ENCODE measurements at places on chromosomes 3 and 15.
A peak's percentile ranks its signal among the peaks of the same experiment; 100 is the strongest.

GRCh38 chr3:23829242-23829934 lies 23.6 kb downstream of the UBE2E1 start:
- no peak for DNase-seq

DNA sequence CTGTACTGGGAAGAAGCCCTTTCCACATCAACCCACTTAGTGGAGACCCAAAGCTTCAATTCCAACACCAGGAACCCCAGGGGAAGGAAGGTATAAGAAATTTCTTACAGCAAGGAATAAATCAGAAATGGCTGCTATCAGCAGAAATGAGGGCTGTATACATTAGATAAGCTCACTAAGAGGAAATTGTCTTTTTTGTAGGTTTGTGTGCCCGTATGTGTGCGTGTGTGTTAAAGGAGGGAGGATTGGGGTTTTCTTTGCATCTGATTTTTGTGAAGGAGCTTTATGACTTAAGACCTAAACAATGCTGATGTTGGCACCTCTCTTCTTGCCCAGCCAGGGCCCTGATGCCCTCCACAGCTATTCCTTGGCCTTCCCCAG lies 18.6 kb downstream of the ARRDC4 start:
- no peak for DNase-seq

GRCh38 chr3:128841926-128842920 lies 37.2 kb upstream of the ACAD9 start:
- DNase-seq, result no peak

DNA sequence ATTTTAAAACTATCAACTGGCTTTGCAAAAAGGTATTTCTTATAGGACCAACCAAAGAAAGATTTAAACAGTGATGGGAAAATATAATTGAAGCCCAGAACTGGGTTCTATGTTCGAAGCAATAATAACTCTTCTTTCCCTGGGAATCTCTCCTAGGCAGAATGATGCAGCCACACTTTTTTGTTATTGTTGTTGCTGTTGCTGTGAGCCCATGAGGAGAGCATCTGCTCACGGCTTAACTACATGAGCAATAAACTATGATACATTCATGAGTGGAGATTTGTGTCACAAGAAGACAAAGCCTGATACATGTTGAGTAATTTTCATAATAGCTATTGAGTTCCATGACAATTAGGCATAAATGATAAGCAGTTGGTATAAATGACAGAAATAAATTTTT lies 80.5 kb downstream of the CRTC3 start:
- no peak for DNase-seq

DNA sequence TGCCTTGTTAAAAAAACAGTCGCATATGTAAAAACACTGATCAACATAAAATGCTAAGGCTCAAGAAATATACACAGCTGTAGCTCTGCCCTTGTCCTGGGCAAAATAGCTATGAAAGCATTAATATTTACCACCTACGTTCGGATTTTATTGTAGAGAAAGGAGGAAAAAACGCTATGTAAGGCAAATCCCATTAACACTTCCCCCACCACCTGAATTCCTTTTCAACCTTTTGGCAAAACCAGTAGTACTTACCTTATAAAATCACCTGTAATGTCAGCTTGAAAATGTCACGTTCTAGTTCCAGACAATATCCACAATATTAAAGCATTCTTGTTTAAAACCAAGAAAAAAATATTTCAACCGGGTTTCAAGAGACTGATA lies 3.6 kb downstream of the TRA2B start:
- no peak for DNase-seq

GRCh38 chr3:182108371-182108770 lies 396.6 kb downstream of the SOX2 start:
- no peak for DNase-seq

DNA sequence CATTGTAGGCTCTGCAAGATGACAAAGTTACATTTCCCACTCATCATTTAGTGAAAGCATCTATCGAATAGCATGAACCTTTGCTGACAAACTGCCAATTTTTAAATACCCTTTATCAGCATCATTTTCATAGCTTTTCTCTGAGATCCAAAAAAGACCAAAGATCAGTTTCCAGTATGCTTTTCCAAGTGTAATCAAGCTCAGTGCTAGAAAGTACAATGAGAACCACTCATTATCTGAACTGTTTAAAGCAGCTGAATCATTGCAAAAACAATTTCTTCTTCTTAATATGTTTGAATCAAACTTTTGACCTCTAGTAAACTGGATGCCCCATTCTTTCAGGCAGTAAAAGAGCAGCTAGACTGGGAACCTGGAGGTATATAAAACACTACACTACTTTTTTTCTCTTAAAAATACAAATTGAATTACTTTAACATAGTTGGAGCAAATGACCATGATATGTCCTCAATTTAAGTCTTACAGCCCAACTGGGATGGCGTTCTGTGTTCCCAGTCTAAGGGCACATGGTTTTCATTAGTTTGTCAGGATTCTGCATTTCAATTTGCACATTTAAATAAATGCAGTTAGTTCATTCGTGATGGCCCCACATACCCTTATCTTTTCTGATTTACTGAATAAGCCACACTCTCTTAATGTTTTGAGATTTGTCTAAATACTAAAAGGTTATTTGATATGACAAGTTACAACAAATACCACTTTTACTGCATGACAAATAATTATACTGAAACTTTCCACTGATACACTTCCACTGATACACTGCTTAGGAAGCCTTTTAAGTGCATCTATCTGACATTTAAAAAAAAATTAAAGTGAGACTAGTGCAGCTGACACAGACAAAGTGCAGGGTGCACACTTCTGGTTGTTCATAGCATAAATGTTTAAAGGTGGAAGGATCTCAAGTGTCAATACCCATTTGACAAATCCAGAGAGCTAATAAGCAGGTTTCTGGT lies 146.0 kb upstream of the FRMD4B start:
- no peak for DNase-seq

DNA sequence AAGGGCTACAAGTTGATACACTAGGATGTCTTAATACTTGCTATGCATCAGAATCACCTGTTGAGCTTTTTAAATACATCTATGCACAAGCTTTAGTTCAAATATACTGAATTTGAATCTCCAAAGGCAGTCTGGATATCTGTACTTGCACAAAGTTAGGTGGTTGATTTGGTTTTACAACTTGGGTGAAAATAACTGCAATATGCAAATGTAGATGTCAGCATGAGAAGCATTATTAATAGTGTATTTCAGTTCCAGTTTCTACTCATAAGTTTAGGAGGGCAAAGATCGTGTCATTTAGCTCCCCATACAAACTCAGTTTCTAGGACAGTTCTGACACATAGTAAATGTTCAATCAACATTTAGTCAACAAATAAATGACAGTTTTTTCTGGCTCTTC lies 25.6 kb downstream of the IQCB1 start:
- no peak for DNase-seq

DNA sequence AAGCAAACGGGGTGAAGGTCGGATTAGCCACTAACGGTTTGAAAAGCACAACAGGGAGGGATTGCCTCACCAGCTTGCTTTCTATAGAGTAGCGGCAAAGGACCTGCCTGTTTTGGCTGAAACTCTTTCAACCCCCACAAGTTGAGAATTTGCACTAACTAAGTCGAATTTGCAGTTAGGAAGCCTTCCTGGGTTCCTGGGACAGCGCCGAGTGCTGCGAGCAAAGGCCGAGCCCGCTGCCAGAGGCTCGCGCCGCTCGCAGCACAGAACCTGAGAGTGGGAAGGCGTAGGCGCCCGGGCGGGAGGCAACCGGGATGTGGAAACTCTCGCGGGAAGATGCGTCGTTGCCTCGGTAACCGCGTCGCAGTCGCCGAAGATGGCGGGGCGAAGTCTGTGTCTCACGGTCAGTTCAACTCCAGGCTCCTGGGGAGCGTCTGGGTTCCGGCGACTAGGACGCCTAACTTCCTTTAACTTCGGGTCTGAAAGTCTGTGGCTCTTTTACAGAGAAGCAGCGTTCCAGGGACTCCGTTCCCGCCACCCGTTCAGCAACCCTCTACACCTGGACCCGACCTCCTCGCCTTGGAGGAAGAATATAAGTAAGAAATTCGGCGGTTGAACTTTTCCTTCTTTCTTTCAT lies at the start of gene TEX9:
Gene TEX9 (plus strand): TSS at position 352 of the 637 bp plus-strand sequence. CDS start 25 bp downstream, at position 377.
- DNase-seq, result peak; percentile 85

DNA sequence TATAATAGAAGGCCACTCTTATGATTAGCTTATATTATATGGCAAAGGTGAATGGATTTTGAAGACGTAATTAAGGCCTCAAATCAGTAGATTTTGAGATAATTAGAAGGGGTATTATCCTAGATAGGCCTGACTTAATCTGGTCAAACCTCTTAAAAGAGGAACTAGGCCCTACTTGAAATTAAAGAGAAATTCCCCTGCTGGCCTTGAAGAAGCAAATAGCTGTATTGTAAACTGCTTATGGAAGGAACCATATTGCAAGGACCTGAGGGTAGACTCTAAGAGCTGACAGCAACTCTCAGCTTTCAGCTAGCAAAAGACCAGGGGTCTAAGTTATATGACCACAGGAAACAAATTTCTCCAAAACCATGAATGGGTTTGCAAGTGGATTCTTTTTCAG lies 219.0 kb upstream of the ONECUT1 start:
- no peak for DNase-seq

- DNase-seq, result no peak
Observed at GRCh38 chr3:138935505-138935862, 11.5 kb downstream of the FOXL2 start.

DNA sequence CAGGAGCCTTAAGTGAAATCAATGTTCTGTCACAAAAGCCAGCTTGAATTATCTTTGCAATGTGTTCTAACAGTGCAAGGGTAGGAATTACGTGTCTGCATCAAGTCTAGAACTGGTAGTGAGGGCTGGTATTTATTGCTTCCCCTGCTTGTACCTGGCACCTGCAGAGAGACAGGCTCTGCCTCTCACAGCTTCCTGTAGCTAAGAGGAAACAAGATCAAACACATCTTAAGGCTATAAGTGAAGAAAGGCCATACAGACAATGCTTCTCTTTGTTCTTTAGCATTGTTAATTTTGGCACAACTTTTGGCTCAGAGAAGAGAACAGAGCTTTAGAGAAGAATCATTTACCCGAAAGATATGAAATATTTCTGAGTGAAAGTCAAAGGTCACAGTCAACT lies 479.9 kb downstream of the GRM7 start:
- no peak for DNase-seq

GRCh38 chr3:4613366-4613765 lies 120.2 kb downstream of the ITPR1 start:
- no peak for DNase-seq

DNA sequence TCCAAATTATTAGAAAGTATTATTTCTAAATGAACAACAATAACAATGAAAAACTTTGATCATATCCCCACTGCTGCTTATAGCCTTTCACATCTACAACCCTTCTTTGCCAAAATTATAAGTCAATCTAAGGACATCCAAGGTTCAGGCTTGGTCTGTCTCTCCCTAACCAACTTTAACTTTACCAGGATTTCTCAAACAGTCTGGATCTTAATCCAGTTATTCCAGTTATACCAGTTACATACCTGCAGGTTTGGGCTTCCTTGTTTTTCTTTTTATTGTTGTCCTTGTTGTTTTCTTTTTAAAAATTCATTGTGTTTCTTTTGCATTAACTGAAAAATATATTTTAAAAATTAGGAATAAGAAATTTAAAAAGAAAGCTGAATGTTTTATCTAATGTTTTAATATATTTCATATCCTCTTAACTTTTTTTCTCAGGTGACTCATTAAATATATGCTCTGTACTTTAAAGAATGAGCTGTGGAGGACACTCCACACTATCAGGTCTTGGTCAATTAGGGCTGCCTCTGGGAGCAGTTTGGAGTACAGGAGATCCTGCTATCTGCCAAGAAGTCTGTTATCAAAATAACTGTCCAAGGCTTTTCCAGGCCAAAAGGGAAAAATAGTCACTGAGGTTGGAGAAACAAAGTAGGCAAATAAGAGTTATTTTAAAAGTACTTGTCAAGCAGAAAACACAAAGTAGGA lies 421.4 kb downstream of the EPHA6 start:
- no peak for DNase-seq

DNA sequence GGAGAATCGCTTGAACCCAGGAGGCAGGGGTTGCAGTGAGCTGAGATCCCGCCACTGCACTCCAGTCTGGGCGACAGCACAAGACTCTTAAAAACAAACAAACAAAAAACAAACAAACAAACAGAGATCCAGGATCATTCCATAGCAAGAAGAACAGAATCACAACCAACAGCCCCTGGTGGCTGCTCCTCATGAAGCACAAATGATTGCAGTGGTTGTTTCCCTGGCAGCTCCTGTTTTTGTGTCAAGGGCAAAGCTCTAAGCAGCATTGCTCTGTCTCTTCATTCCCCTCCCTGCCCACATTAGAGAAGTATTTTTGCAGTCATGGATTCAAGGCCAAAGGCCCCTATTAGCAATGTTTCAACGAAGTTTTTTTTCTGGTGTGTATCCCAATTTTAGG lies 25.8 kb upstream of the BLM start:
- no peak for DNase-seq

DNA sequence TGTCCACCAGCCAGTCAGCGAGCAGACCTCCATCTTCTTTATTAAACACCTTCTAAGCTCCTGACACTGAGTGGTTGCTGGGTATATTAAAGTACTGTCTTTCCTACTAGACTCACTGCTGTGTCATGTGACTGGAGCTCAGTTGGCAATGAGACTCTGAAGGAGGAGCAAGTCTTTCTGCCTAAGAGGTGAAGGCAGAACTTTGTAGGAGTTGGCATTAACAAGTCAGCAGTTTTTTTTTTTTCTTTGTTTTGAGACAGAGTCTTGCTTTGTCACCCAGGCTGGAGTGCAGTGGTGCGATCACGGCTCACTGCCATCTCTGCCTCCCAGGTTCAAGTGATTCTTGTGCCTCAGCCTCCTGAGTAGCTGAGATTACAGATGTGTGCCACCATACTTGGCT lies 62.2 kb downstream of the ABHD5 start:
- DNase-seq, result no peak

DNA sequence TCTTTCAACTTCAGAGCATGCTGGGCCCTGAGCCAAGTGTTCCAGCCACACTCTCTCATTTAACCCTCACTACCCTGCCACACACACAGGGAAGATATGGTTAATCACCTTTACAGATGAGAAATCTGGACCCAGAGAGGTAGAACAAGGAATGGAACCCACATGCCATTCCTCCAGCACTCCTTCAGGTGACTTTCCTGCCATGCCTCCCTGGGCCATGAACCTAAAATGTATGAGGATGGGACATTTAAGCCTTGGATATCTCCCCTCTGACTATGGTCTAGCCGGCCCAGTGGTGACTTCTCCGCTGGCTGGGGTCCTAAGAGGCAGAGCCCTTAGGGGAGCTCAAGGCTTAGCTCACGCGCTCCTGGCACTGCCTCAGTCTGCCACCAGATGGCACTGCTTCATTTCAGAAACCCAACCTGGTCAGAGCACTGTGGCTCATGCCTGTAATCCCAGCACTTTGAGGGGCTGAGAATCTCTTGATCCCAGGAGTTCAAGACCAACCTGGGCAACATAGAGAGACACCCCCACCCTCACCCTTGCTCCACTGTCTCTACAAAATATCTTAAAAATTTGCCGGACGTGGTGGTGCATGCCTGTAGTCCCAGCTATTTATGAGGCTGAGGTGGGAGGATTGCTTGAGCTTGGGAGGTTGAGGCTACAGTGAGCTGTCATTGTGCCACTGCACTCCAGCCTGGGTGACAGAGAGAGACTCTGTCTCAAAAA lies 2.2 kb upstream of the DCAF1 start:
- peak; percentile 85 for DNase-seq

- DNase-seq, result peak; percentile 47
Observed at GRCh38 chr3:177057768-177058167, 139.5 kb downstream of the TBL1XR1 start.

Measured in stimulated activated CD4-positive, alpha-beta T cell treated with anti-CD3 and anti-CD28 coated beads, Interleukin-2, amount 100 ng/mL, for 24 hours (primary cell).